ENCODE measurements at places on chromosomes 6 and 20.

DNA sequence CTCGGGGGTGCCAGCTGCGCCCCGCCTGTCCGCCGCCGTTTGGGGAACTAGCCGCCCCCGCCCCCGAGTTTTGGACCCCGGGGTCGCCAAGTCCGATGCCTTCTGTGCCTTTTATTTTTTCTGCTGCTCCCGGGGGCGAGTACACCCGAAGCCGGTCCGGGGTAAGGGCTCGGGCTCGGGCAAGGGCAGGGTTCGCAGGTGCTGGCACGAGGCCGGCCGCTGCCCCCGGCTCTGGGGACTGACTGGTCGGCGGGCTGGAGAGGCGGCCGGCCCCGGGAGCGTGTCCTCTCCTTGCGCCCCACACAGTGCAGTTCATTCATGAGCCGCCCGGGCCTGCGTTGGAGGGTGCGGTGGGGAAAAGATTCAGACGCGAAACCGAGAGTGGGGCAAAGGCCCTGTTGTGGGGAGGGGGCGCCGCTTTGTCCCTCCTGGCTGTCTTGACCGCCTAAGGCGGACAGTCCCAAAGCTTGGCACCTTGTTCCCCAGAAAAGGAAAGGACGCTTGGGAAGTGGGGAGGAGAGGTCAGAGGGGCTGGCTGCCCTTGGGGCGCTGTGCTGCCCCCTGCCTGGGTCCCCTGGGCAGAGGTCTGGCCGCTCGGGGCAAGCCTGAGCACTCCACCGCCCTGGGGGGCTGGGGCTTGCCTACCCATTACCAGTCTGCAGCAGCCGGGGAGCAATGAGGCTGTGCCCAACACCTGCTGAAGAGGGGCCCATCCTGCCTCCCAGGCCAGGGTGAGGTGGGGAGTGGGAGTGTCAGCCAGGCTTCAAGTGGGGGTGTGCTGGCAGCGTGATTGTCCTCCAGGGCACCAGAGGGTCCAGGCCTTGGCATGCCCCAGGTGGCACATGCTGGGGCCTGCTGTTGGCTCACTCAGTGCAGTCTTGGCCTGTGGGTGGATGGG lies 915 bp downstream of the TMEM63B start:
- DNase-seq: peak; percentile 56

DNA sequence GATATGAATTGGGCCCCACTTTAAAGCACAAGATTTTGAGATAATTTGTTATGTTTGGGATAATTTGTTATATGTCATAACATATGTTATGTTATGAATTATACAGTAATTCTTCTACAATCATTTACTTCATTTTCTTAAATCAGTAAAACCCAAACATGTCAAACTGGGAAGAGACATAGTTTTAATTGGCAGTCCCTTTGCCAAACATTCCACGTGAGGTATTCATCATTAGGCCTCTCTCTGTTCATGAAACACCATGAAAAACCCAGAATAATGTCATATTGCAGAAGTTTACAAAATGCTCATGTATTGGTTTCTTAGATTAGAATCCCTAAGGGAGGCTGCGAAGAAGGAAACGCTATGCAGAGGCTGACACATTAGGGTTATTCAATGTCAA lies 89.4 kb upstream of the PDE10A start:
- DNase-seq: no peak

GRCh38 chr20:32497589-32498224 lies 87.4 kb downstream of the NOL4L start:
- no peak for DNase-seq

DNA sequence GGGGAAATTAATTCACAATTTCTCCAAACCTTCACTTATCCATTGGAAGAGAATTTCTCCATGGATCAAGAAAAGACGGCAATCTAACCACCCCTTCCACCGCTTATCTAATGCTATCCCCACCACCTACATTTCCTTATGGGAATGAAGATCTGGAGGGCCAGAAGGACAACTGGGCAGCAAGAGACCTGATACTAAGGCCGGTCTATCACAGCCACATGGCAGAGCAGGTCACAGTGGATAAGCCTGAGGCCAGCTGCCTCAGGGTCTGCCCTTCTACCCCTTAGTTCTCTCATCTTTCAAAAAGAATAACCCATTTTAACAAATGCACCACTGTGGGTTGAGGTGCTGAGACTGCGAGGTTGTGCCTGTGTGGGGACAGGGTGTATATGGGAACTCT lies 37.1 kb downstream of the MAN1A1 start:
- no peak for DNase-seq

DNA sequence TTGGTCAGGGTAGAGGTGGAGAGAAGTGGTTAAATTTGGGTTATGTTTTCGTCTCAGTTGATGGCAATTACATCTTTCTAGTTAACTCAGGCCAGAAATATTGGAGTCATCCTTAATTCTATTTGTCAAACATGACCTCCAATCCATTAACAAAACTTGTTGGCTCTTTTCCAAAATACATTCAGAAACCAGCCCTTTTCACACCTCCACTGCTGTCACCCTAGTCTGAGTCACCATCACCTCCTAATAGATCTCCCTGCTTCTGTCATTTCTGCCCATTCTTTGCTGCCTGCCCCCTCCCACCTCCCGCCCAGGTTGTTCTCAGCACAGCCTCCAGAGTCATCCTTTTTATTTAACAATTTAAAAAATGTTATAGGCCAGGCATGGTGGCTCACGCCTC lies 3.0 kb upstream of the ABCF1 start:
- no peak for DNase-seq

DNA sequence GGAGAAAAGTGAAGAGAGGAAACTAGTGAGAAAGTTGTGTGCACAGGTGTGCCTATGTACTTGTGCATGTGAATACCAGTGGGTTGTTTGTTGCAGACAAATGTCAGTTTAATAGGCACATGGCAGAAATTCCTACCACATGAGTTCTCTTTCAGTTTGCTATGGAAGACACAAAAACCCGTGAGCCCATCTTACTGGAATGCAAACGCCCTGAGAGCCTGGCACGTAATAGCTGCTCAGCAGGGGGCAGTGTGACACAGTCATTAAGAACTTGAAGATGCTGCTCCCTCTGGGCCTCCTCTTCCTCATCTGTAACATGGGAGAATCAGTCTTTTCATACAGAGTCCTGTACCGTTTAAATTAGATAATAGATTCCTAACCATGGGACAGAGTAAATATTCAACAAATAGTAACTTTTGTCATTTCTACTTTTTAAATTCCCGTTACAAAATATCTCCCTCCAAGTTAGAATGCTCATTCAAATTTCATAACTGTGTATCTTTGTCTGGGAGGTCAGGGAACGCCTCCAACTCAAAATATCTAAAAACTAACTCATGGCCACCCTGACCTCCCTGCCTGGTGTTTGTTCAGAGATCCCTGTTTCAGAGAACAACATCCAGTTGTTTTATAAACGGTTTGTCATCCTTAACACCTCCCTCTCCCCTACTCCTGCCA lies 802.9 kb downstream of the MAFB start:
- peak; percentile 54 for DNase-seq

- no peak for DNase-seq
These were observed 24.8 kb downstream of the MAFB start for GRCh38 chr20:40663991-40664880.

GRCh38 chr6:56714273-56714672 lies 71.6 kb upstream of the DST start:
- DNase-seq: no peak

DNA sequence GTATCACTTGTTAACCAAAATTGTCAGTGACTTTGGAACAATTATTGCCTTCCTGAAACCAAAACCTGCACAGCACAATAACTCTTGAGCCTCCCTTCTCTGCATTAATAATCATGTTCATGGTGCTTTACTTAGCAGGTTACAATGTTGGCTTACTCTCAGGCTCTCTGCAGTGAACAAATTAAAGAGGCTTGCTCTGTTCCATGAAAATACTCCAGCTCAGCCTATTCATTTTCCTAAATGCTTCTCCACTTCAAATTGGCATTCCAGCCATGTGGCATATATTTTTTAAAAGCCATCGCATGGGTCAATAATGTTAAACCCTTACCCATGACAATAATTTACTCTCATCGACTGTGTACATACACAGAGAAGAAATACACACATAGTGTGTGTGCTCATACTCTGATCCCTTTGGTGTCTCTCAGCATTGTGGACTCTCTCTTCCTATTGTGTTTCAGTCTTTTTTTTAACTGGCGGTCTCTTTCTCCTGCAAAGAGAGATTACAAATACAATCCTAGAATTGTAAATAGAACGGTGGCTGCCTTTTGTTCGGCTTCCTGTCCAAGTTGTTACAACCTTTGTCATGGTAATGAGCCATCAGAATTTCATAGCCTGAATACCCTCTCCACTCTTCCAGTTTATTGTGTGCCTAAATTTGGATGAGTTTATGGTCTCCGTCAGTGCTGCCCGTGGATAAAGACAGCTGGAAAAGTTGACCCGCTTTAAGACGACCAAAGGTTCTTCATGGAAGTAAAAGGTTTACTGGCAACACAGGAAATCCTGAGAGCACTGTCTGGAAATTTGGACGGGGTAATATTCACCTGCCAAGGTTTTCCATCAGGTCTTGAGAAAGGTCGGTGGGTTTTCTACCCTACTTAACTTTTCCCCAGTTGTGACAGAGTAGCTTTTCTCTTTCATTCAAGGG lies 263.6 kb downstream of the CD83 start:
- DNase-seq: no peak

DNA sequence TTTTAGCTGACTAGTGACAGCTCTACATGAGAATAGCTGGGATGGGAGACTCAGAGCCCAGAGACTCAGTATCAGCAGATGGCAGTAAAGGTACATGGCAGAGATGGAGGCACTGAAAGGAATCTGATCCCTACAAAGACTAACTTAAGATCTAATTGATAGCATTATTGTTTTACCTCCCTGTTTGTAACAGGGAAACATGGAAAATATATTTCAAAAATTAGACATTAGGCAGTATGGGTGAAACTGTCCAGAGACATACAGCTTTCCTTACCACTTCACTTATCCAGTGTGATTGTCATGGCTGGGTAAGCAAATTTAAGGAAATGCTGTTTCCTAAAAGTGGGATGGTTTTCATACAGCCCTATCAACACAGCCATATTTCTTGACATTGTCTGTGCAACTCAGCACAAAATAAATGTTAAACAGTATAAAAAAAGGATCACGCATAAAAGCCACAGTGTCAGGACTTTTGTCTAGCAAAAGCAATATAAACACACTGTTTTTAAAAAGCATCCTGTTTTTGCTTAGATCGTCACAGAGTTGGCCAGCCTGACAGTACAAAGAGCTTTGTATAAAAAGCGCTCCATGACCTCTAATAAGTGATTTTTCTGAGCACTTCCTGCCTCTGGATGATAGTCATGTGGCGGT lies 376.9 kb downstream of the PHF3 start:
- peak; percentile 51 for DNase-seq

DNA sequence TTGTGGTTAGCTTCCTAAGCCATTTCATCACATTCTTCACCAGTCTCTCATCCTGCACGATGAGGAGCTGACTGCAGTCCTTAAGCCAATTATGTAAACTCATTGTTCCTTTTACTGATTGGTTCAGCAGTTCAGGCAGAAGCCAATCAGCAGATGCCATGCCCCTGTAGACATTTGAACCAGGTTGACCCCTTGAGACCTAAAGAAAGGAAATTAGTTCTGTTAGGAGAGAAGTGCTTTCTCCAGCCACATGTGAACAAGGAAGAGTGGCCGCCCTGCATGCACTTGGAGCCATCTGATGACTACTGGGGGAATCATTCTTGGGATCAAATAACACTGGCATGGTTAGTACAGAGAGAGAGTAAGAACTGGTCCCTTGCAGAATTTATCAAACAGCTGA lies 535.2 kb upstream of the ID4 start:
- DNase-seq: no peak

DNA sequence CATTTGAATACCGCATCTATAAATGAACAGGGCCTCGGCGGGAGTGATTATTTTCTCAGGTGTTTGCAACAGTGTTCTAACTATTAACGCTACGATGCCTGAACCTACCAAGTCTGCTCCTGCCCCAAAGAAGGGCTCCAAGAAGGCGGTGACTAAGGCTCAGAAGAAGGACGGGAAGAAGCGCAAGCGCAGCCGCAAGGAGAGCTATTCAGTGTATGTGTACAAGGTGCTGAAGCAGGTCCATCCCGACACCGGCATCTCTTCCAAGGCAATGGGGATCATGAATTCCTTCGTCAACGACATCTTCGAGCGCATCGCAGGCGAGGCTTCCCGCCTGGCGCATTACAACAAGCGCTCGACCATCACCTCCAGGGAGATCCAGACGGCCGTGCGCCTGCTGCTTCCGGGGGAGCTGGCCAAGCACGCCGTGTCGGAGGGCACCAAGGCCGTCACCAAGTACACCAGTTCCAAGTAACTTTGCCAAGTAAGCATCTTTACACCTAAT lies 70.9 kb downstream of the HFE start:
- DNase-seq: peak; percentile 91

DNA sequence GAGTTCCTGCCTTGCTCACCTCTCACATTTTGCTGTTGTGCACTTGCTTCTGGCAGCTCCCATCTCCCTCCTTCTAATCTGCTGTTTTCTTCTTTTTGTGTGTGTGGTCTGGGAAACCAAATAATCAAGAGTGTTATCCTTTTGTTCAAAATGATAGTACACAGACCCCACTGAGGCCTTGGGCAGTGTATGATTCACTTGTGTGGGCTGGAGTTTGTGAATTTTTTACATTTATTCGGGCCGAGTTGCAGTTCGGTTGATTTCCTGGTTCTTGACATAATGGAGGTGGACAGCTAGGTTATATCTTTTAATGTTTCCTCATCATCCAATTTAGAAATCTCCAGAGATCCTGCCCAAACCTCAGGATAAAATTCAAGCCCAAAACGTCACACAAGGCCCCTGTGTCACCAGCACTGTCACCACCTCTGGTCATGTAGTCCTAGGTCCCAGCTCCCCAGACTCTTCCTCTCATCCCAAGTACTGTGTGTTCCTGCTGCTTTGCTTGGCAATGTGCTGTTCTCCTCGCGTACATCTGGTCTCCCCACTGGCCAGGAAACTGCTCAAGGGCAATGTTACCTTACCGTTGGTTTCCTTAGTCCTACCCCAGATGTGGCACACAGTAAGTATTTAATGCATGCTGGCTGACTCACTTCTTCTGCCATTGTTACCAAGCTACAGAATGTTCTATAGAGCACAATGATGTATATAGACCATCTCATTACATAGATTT lies 55.7 kb upstream of the PHACTR2 start:
- DNase-seq: no peak

GRCh38 chr6:169083508-169083874 lies 170.2 kb downstream of the THBS2 start:
- DNase-seq: no peak

DNA sequence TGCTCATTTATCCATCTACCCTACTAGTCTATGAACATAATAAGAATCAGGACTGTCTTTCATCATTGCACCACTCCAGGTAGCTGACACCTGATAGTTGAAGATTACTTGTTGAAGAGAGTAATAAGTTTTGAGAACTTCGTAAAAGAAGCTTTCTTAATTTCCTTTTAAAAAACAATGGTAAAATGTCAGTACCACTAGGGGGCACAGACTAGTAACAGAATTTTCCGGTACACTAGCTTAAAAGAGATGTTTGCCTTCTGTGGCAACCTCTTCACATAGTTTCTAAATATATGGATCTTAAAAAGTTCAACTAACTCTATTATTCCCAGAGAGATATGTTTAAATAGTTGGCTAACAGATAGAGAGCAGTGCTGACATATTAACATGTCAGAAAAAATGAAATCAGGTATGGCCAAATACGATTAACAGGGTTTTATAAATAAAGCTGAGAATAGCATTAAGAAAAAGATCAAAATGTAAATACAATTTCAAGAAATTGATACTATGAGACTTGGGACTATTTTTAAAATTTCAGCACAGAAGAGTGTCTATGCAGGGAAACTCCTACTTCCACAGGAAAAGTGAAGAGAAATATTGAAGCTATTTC lies 5.4 kb upstream of the KCNQ5 start:
- DNase-seq: no peak

Data from colonic mucosa (tissue), 4 donors.